ENCODE measurements at places on chromosomes 7 and 10. TPM values are rescaled to one million over a fixed set of nuclear protein-coding genes. Genes with fewer than 3 reads are reported as not detected.

- H3K27ac ChIP-seq, result peak overlapping the region; percentile 69
- peaks cover 62% of the 10 kb centered on the region for H3K4me1 ChIP-seq
- H3K27me3 ChIP-seq, result no peaks in the 10 kb centered on the region
- H3K36me3 ChIP-seq, result no peaks in the 10 kb centered on the region
These were observed 6.2 kb downstream of the C10orf105 start for GRCh38 chr10:71713135-71714030.

DNA sequence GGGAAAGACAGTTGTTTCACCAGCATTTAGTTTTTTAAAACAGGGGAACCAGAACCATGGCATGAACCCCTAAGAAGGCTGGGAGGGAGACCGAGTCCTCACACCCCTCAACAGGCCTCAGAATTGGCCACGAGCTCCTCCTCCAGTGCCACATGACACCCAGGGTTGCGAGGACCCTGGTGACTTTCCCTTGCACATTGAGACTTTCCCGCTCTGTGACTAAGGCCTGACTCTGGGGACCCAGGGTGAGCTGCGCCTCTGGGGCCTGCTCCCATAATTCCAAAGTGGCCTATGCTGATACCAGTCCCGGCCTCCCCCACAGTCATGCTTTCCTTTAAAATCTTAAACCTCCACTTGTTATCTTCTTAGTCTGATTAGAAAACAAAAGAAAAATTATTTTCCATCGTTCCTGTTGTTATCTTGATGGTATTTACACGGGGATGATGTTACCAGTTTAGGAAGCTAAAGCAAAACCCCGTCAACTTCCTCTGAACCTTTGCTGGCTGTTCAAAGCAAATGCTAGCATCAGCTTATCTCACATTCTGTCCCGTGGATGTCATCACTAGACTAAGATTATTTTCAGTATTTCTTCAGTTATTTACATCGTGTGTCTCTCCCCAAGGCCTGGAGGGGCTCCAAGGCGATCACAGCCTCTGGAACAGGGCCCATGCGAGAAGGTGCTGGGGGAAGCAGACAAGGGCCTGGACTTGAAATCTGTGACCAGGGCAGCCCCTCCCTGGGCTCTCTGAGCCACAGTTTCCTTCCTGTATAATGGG is 42.1 kb downstream of the FAM53B start:
- H3K4me3 ChIP-seq, result peak overlapping the region; percentile 33
- H3K4me1 ChIP-seq, result peaks cover 100% of the 10 kb centered on the region
- H3K27me3 ChIP-seq, result no peaks in the 10 kb centered on the region
- peak; percentile 61 for DNase-seq

The DYDC1 gene
- not detected for total RNA-seq

- peaks cover 1% of the 10 kb centered on the region for H3K4me1 ChIP-seq
These were observed 82.0 kb downstream of the FOXL3 start for GRCh38 chr7:371779-372545.

Data from CD4-positive, alpha-beta memory T cell (primary cell).